ENCODE measurements at places on chromosomes 4 and X.
A peak's percentile ranks its signal among the peaks of the same experiment; 100 is the strongest.

- DNase-seq: no peak
Observed at GRCh38 chr4:171279131-171279530, 534.1 kb upstream of the GALNTL6 start.

DNA sequence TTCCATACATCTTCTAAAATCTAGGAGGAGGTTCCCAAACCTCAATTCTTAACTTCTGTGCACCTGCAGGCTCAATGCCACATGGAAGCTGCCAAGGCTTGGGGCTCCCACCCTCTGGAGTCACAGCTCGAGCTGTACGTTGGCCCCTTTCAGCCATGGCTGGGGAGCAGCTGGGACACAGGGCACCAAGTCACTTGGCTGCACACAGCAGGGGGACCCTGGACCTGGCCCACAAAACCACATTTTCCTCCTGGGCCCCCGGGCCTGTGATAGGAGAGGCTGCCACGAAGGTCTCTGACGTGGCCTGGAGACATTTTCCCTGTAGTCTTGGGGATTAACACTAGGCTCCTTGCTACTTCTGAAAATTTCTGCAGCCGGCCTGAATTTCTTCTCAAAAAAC, 8.2 kb upstream of the TENT5D start:
- DNase-seq: no peak

DNA sequence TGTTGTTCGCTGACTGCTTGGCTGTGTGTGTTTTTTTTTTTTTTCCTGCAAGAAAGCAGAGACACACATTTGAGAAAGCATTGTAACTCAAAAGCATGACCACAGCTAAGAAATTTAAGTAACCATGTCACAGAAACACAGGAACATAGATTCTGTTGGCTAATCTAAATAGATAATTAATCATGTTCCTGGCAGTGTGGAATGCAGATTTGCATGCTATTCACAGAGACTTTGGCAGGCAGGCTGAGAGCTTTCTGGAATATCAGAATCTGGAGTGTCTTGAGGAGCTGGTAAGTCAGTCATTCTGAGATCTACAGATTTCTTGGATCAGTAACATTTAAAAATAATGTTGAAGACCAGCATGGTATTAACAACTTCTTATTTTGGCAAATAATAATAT, 33.2 kb upstream of the SMS start:
- DNase-seq: no peak

GRCh38 chrX:103535206-103535605, 15.9 kb upstream of the RAB40A start:
- no peak for DNase-seq

DNA sequence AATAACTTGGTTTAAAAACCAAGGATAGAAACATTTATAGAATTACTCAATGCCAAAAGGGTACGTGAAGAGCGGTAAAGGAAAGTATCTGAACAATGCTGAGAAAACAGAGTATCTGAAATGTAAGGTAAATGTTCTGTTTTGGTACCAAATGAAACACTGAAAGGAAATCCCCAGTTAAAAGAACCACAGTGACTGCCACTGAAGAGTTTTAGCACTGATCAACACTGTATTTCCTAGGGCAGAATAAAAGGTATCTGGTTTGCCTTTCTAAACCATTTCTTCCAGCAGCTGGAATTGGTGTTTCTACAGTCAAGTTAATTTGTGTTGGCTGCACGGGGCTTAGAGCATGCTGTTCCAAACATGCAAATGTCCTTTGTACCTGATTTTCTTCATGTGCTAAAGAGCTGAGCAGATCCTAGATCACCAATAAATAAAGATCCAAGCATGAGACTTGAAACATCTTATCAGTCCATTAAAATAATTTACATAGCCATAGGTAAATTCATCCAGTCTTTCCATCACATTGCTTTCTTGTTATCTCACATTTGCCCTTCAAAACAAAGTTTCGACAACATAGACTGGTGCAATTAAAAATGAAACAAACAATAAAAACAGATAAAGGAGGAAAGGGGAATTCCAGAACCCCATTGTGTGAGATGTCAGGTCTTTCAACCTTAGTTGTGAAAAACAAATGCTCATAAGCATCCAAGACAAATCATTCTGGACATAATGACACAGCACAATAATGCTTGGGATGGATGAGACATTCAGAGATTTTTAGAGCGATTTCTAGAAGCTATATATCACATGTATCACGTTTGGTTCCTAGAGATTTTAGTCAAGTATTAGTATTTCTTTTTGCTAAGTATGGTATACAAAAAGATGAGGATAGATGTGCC, 38.6 kb downstream of the MFAP3L start:
- DNase-seq: no peak

- no peak for DNase-seq
Observed at GRCh38 chr4:71545168-71545567, 206.3 kb downstream of the SLC4A4 start.

DNA sequence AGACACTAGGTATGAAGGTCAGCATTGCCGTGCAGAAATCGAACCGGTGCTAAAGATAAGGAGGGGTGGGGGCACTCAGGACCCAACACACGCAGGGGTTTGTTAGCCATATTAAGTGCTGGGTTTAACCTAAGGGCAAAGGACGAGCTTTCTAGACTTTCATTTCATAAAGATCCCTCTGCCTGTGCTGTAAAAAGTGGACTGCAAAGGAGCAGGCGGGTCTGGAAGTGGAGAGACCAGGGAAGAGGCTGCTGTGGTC, 1.3 kb downstream of the CASP3 start:
- DNase-seq: no peak

DNA sequence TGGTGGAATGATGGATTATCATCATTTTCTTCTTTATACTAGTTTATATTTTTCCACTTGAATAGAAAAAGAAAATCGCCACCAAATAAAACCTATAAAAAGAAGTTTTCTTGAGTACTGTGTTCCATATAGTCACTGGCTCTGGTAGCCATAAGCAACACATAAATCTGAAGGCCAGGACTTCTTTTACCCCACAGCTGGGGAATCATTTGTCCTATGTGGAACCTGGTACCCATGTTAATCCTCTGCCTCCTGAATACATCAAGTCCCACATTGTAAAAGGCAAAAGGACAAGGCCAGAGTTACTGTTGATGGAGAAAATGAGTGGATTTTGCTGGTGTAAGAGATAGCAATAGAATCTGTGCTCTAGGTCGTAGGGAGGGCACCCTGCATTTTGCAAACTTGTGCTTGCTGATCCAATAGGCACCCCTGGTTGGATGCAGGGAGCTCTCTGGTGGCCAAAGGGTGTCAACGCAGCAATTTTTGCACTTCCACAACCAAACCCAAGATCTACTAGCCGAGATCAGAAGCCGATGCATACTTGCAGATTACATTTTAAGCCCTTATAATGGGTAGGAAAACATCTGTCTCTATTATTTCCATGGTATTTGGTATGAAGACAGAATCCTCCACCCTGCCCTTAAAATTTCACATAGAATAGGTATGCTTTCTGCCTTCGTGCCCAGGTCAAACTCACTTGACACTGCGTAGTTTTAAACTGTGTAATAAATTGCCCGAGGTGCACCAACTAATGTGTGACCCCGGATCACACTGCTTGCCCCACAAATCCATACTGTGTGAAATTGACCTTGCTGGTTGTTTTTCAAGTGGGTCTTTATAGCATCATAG, 146.2 kb upstream of the SCML1 start:
- peak; percentile 48 for DNase-seq

DNA sequence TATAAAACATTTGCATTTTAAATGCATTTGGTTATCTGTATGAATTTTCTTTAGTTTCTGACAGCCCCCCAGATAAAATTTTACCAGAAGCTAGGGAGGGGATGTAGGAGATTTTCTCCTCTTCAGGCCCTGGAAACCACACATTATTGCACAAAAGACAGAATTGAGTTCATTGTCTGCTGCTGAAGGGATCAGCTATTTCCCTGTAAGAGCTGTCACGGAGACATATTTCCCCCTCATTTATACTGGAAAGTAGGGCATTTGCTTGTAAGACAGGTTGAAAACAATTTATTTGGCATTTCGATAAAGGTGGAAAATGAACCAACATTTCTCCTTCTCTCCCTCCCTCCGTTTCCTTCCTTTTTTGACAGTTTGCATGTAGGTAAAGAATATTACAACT, 241.3 kb upstream of the LCORL start:
- DNase-seq: no peak

GRCh38 chr4:3518941-3519340, 13.3 kb downstream of the LRPAP1 start:
- DNase-seq: peak; percentile 39

- DNase-seq: no peak
Observed at GRCh38 chr4:145154573-145154972, 25.8 kb downstream of the OTUD4 start.

DNA sequence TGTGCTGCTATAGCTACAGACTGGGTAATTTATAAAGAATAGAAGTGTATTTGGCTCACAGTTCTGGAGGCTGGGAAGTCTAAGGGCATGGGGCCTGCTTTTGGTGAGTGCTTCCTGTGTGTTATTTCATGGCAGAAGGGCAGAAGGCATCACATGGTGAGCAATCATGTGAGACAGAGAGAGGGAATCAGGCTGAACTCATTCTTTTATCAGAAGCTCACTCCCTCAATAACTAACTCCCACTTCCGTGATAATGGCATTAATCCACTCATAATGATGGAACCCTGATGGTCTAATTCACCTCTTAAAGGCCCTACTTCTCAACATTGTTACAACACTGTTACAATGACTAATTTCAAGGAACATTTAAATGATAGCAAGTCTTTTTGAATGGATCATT, 129.4 kb downstream of the FAT4 start:
- no peak for DNase-seq

DNA sequence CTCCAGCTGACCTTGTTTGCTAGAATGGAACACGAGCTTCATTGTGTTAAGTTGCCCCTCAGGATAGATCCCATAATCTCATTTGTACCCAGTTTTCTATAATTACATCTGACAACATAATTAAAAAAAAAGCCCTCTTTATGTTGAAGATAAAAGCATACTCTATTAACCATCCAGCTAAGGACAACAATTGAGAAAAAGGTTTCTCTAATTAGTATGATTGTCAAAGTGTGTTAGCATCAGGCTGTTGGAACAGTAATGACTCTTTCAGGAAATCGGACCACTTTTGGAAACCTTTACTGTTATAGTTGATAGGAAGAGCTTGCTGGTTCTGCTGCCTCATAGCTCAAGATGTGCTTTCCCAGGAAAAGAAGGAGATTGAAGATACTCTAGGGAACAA, 172.6 kb downstream of the FHIP1A start:
- DNase-seq: no peak

DNA sequence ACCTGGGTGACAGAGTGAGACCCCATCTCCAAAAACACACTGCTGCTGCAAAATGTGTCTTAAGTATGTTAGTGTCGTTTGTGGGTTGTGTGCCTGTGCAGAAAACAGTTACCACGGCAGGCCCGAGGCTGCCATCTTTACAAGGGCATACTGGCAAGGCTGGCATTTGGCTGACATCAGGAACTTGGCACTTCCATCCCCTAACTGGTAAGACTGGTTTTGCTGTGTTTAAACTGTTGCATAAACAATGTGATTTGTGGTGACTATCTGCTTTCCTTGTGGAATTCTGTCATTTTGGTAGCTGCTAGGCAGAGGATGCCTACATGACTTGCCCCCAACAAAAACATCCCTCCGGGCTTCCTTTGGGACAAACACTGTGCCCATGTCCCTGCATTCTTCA, 12.3 kb downstream of the LRP2BP start:
- no peak for DNase-seq

DNA sequence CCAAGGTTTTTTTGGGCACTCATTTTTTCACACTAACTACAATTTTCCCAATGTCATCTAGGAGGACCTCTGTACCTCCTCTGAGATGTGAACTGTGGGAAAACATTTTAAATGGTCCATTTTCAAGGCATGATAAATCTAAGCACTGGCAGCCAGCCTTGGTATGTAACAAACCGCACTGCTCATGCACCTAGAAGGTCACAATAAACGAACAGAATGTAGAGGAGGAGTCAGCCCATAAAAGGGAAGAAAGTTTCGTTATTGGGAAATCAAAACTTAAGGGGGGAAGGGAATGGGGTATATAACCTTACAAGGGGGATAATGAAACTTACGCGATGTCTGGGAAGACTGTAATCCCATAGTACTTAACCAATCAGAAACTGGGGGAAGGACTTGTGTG, 16.4 kb downstream of the COX18 start:
- no peak for DNase-seq

DNA sequence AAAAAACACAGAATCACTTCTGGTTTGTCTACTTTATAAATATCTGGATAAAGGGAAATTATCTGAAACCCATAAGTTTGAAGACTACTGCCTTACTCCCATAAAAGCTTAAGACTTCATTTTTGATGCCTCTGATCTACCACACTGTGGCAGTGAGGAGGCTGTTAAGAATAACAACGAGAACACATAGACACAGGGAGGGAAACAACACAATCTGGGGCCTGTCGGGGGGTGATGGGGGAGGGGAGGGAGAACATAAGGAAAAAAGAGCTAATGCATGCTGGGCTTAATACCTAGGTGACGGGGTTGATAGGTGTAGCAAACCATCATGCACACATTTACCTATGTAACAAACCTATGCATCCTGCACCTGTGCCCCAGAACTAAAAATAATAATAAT, 573.7 kb downstream of the GBA3 start:
- DNase-seq: no peak

DNA sequence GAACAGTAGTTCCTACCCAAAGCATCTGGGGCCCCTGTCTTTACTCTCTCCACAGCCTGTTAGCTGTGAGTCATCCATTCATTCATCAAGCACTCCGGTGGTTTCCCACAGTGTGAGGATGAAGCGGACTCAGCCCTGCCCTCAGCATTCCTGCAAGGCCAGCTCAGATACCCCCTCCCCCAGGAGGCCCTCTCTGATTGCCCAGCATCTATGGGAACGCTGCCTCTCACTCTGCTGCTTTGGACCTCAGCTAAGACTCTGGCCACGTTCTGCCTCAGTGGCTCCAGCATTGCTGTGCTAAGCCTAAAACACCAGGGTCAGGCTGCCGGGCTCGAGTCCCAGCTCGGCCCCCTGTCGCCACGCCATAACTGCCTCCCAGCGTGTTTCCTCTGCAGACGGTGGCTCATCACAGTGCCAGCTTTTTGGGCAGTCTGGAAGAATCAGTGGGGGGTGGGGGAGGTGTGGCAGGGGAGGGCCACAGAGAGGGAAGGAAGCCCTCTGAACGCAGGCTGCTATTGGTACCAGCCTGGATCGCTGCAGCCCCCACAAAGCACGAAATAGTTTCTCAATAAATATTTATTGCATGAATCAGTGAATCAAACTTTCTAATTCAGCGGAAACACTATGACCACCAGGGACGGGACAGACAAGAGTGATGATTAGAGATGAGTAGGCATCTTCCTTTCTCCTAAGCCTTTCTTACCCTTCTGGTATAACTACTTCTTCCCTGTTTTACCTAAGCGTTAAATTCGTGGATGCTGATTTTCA, 74.4 kb downstream of the SORCS2 start:
- DNase-seq: no peak

DNA sequence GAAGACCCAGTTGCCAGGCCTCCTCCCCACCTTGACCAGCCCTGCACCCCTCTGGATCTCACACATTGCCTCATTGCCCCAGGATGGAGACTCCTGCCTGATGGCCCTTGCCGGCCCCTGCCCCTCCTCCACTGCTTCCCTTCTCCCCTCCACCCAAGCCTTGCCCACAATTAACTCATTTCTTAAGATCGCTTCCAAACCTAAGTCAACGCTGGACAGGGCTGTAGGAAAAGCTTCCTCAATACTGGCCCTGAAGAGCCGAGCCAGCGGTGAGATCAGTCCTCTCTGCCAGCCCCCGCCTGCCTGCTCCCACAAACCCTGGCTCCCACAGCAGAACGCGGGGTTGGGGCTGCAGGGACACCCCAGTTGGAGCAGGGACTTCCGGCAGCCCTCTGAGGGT, 7.5 kb upstream of the HAUS7 start:
- DNase-seq: no peak

All from lower lobe of right lung (tissue), 2 donors.